ENCODE measurements at places on chromosomes 4 and X.
A peak's percentile ranks its signal among the peaks of the same experiment; 100 is the strongest.

GRCh38 chrX:71236836-71237235 lies 13.8 kb downstream of the GJB1 start:
- no peak for DNase-seq

DNA sequence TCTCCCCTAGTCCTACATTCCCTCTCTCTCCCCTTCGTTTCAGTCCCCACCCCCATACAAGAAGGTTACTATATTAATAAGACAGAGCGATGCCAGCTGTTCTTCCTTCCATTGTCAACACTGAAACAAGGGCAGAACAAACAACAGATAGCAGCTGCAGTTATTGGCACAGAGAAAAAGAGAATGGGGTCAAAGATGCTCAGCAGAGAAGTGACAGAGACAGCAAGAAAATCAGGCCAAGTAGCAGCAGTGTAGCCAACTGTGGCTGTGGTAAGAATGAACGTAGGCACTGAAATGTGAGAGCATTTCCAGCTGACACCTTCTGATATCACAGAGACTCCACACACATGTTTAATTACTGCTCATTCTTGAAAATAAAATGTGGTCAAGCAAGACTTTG lies 641.8 kb downstream of the FSTL5 start:
- no peak for DNase-seq

GRCh38 chr4:145762719-145763118 lies 82.8 kb downstream of the C4orf51 start:
- no peak for DNase-seq

- DNase-seq = peak; percentile 37
Observed at GRCh38 chrX:84487365-84488353, 14.6 kb downstream of the HDX start.

DNA sequence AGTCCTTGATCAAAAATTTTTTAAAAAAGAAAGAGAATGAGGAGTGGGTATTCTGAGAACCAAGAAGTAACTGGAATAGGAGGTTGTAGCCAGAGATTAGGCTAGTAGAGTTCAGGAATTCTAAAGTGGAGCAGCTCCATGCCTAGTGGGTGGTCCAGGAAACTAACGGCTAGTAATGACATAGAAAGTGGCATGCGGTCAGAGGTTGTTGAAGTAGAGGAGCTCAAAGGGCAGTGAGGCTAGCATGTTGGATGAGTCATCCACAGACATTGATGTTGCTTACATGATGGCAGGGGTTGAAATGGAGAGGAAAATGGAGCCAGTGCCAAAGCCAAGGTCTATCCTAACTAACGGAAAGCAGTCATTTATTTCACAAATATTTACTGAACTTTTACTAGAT lies 42.1 kb downstream of the TEX13B start:
- no peak for DNase-seq

GRCh38 chr4:26050212-26050643 lies 136.2 kb downstream of the SMIM20 start:
- no peak for DNase-seq

- DNase-seq = no peak
Observed at GRCh38 chr4:73527196-73527595, 45.7 kb downstream of the AFM start.

DNA sequence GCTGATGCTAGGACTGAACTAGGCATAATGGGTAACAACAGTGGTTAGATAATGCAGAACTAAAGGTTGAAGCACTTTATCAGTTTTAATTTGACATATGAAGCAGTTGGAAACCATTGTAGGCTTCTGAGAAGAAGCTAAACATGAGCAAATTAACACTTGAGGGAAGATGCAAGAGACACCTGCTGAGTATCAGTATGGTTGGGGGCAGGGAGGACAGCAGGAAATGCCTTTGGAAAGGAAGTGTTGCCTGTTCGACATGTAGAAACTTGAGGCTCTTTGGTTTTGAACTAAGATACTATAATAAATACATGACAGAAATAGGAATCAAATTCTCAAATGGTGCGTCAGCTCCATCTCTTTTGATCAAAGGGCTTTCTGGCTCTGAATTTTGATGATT lies 115.6 kb downstream of the FHIP1A start:
- DNase-seq = no peak

- DNase-seq = no peak
Observed at GRCh38 chr4:97828646-97829045, 314.6 kb downstream of the STPG2 start.

DNA sequence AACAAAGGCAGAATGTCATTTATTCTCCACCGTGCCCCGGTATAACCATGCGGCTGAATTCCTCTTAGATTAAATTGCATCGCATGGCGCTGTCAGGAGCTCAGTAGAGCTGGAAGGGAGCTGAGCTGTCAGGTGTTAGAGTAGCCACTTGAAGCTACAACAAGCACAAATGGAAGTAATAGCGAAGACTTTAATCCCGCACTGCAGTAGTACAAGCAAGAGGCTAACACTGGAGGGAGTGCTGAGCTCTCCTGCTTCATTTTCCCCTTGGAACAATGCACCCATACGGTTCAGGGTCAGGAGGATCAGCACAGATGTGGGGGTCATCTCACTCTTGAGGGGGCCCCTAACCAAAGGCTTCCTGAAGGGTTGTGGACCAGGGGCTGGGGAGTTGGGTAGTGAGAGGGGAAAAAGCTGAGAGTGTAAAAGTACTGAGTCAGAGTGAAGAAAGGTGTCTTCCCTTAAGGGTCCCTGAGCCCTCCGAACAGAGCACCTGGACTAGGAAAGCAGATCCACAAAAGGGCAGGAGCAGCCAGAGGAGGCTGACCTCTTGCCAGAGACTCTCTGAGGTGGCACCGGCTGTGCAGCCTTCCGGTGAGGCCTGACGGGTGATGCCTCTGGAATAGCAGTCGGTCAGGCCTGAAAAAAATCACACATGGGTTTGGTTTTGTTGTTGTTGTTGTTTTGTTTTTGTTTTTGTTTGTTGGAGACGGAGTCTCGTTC lies 36.0 kb upstream of the CBR4 start:
- DNase-seq = no peak

GRCh38 chr4:132062611-132063239 lies 1086.4 kb upstream of the PCDH10 start:
- no peak for DNase-seq

DNA sequence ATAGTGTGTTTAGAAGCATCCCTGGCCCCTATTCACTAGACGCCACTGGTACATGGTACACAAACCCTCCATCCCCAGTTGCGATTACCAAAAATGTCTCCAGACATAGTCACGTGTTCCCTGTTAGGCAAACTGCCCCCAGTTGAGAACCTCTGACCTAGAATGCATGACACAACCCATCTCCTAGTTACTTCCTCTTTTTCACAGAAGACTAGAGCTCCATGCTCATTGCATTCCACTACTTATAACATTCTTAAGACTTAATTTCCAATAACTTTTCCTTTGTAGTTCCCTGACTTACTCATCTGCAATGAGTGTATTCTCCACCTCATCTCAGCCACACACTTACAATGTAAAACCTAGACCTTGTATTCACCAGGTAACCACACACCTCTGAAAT lies 68.6 kb downstream of the PRSS12 start:
- no peak for DNase-seq

GRCh38 chrX:111257733-111258132 lies 12.6 kb downstream of the CAPN6 start:
- no peak for DNase-seq

DNA sequence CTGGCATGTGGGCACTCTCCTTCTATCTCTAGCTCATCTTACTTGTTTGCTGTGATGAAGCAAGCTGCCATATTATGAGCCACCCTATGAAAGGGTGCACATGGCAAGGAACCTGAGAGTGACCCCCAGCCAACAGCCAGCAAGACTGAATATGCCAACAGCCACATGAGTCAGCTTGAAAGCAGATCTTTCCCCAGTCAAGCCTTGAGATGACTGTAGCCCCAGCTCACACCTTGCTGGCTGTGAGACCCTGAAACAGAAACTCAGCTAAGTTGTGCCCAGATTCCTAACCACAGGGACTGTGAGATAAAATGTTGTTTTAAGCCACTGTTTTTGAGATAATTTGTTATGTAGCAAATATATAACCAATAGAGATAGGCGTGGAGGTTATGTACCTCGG lies 36.2 kb downstream of the KDM5C start:
- DNase-seq = no peak

DNA sequence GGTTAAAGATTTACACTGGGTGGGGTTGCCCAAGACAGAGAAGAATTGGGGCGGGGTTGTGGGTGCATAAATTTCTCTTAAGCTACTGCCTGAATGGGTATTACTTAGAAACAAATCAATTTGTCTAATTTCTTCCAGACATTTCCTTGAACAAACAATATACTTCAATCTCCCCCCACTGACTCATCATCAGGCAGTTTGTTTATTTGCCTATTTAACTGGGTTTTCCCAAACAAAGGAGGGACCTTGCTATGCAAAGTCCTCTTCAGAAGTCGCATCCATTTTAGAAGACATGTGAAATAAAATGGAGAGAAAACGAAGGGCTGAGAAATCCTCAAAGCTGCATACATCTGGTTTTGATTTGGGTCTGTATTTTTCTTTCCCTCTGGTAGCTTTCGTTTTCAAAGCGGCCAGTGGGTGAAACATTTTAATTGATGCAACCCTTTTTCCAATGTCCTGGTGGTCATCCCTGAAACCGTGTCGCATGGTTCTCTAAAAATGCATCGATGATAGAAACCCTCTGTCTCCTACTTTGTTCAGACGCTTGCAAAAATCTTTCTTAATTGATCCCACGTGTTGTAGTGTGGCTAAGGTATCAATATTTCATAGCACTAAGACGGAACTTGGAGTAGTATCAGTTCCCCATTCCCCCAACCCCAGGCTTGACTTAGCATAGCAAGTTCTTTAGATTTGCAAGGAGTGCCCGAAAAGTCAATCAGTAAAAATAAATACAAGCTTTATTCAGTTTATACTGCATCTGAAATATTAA lies 115.1 kb upstream of the MXRA5 start:
- no peak for DNase-seq

DNA sequence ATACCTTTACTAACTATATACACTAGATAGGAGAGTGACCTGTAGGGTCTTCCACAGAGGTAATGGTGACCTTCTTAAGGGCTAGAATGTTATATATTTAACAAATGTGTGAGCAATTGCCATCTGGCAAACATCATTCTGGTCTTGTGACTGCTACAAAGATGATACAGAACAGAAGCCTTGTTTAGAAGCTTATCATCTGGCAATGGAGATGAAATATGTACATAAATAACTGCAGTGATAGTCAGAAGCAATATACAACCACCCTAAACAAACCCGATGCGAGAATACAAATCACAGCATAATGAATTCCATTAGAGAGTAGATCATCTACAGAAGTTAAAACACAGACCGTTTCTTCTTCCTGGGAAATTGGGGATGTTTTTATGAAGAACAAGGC lies 952.7 kb upstream of the SLIT2 start:
- no peak for DNase-seq

DNA sequence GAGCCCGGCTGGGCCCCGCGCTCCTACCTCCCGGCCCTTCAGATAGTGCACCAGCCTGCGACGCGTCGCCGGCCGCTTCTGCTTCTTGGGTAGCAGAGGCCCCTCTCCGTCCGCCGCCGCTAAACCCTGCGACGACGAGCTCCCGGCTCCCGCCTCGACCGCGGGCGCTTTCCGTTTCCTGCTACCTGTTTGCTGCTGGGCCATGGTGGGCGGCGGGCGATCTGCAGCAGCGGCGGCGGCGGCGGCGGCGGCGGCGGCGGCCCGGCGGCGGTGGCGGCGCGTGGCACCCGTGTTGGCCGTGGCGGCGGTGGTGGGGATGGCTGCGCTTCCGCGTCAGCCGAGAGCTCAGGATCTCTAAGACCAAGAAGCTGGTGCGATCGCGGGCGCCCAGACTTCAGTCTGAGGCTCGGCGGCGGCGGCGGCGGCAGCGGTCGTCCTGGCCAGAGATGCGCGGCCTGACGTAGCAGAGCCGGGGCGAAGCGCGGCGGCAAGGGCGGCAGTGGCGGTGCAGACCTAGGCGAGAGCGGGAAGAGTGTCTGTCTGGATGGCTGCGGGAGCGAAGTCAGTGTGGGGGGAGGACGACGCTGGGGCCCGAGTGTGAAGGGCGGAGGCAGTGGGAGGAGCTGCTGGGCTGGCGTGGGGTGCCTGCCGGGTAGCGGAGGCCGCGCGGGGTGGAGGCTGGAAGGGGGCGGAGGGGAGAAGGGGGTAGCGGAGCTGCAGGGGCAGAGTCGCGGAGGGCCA lies at the start of gene DCAF12L2:
Gene DCAF12L2, minus strand, starts transcription at position 569 of the 741 bp plus-strand sequence. Its CDS starts 365 bp downstream, at position 204.
- DNase-seq = no peak

- DNase-seq = no peak
Observed at GRCh38 chr4:107747748-107748486, 27.9 kb upstream of the PAPSS1 start.
